GM12878 (cell line): ENCODE measurements at places on chromosomes 7 and 10.

- DNase-seq = no peak
Measured at GRCh38 chr7:140972344-140972743, 42.4 kb downstream of the MRPS33 start.

GRCh38 chr10:112899391-112900065 lies 50.5 kb upstream of the TCF7L2 start:
- DNase-seq = no peak

GRCh38 chr7:26574476-26574875 lies 282.8 kb downstream of the SNX10 start:
- DNase-seq = no peak

DNA sequence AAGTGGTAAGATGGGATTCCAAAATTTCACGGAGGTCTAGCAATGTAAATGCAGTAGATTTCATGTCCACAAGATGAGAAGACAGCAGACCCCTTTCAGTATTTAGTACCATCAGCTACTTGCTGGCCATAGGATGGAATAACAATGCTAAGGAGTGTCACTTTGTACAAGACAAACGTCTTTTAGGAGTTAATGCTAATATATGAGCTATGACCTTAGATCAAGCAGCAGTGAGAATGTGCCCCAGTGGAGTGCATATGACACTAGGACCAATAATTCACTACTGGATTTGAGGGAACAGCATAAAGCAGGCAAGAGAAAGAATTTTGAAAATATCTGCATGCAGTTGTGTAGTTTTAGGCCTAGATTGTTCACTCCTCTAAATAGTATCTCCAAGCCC lies 182.8 kb upstream of the ZNF804B start:
- DNase-seq = no peak

- DNase-seq = no peak
Measured at GRCh38 chr7:100016215-100016901, 962 bp downstream of the ZKSCAN1 start.

DNA sequence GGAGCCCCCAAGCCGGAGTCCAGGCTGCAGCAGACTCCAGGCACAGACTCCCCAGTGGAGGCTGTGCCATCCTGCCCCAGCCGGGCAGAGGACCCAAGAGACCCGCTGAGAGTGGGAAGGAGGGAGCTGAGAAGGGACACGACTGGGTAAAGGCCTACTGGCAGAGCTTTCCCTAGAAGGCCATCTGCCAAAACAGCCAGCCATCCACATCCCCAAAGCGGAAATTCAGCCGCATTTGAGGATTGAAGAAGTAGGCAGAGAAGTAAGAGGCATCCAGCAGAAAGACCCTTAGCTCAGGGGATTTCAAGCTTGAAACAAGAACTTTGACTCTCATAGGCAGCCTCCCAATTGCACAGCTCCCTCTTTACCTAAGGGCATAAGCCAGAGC lies 857 bp downstream of the CPXM2 start:
- DNase-seq = no peak

- DNase-seq = peak; percentile 3
Measured at GRCh38 chr7:85041605-85042216, 145.1 kb downstream of the SEMA3D start.

DNA sequence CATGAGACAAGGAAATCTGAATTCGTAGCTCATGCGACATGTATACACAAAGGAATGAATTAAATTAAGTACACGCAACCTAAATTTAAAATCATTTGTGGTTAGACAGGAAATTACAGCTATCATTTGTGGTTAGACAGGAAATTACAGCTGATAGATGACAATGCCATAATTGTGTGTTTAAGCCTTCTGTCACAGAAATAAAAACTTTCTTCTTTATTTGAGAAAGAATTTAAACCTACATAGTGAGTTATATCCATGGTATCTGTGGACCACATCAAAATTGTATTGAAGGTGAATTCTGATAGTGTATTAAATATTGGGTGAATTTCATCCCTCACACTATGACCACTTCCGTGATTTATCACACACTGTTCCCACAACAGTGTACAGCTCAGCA lies 362.9 kb downstream of the MAGI2 start:
- no peak for DNase-seq

GRCh38 chr7:66758950-66759628 lies 18.6 kb downstream of the RABGEF1 start:
- no peak for DNase-seq

DNA sequence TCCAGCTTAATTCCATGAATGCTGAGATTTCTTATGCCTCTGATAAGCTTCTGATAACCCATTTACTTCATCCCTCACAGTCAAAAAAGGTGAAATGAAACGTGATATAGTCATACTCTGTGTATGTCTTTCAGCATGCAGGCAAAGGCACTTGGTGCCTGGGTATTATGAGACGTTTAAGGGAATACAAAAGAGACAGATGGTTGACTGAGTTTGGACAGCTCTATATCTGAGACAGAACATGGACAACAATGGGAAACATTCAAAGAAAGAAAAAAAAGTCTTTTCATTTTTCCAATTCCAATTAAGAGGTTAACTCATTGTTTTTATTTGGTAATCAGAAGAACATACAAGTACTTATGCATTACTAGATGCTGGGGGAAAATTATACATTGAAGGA lies 96.2 kb downstream of the PPP1R17 start:
- DNase-seq = no peak

DNA sequence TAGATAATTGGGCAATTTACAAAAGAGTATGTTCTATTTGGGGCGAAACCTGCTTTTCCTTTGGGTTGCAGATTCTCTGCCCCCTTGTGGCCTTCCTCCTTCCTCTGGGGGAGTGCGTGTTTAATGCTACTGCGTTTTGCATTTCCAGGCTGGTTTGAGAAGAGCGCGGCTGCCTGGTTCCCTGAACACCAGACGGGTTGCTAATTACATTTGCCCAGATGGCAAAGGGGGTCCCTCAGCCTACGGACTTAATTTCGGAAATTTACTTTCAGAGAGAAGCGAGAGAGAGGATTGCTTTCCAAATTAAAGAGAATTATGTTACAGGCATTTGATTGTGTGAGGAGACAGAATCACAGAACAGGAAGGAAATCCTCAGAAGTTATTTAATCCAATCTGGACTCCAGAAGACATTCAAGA lies 91.9 kb upstream of the JAZF1 start:
- DNase-seq = no peak

GRCh38 chr7:158676171-158676840 lies 28.3 kb downstream of the NCAPG2 start:
- DNase-seq = no peak

GRCh38 chr7:17041324-17041723 lies 159.5 kb upstream of the AGR3 start:
- no peak for DNase-seq

DNA sequence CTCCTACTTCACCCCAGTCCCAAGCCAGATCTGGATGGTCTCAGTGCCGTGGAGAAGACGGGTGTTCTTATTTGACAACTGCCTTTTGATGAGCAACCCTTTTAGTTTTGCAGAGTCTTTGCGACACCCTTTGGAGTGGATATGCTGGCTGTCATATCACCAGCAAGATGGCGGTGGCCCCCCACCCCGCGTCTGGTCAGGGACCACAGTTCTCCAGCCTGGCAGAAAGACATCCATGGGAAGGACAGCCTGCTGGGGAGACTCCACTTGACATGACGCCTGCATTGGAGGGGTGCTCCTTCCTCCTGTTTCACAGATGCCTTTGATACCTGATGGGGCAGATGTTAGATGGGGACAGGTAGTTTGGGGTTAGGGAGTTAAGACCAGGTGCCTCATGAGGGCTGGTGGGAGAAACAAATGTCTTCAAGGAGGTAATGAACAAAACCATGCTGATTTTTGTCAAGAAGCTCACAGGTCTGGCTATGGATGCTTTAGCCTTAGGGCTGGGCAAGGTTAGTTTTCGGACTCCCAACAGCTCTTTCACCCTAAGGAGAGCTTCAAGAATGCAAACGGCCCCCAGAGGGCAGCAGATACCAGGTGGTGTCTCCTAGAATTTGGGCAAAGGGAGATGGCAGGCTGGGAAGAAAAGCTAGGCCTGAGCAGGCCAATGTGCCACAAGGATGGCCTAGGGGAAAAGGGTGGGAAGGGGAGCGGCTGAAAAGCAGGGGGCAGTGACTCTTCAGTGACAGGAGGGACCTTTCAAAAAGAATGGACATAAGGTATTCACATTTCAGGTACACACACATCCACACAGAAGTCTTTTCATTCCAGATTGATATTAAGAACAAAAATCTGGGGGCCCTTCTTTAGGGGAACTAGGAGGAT lies 95.2 kb downstream of the CLEC2L start:
- DNase-seq = no peak

GRCh38 chr7:24476227-24476626 lies 97.0 kb upstream of the PALS2 start:
- no peak for DNase-seq

GRCh38 chr10:17647326-17647725 lies 3.4 kb downstream of the STAM start:
- no peak for DNase-seq

DNA sequence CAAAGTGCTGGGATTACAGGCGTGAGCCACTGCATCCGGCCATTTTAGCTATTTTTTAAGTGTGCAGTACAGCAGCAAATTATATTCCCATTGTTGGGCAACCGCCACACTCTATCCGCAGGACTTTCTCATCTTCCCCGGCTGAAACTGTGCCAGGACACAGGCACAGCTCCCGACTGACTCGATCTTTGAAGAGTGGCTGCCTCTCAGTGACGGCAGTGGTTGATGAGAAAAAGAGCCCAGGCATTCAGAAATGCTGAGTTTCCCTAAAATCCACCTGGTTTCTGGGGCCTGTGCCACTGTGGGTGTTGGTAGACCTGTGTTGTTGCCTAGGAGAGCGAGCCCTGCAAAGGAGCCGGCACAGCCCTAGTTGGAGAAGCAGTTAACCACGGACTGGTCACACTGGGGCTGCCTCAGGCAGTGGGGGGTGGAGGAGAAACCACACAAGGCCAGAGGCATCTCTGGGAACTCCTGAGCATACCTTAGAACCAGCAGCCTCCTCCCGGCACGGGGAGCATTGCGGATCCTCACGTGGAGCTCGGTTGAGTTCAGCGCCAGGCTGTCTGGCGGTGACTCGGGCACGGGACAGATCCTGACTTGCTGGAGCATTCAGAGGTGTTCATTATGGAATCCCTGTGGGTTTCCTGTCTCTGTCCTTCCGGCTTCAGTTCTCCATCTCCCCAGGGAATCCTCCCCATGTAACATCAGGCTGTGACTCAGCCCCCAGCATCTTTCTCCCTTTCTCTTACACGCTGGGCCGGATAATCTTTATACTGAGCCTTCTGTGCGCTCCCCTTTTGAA lies 16.2 kb downstream of the PFKFB3 start:
- DNase-seq = no peak

DNA sequence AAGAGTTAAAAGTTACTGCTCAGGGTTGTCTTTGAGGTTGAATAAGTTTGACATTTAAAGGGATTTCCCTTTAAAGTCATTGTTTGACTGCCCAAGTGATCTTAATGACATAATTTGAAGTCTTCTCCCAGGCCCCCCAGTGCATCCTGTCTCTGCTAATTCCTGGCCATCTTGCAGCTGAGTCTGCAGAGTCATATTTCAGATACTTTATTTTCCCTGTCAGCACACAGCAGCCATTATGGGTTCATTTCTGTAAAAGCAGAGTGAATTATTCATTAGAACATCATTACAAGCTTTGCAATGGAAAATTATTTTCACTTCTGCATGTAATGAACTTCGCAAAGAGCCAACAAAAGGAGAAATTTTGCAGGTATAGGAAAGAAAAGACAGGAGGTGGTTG lies 536.6 kb downstream of the GALNT17 start:
- DNase-seq = no peak

GRCh38 chr10:11509036-11509435 lies 102.4 kb downstream of the USP6NL start:
- DNase-seq = no peak

- DNase-seq = no peak
Measured at GRCh38 chr7:82335927-82336326, 107.7 kb downstream of the CACNA2D1 start.

- peak; percentile 75 for DNase-seq
Measured at GRCh38 chr7:139118805-139119485, 9.4 kb upstream of the ZC3HAV1 start.

GRCh38 chr7:7977774-7978173 lies 9.2 kb downstream of the GLCCI1 start:
- no peak for DNase-seq

DNA sequence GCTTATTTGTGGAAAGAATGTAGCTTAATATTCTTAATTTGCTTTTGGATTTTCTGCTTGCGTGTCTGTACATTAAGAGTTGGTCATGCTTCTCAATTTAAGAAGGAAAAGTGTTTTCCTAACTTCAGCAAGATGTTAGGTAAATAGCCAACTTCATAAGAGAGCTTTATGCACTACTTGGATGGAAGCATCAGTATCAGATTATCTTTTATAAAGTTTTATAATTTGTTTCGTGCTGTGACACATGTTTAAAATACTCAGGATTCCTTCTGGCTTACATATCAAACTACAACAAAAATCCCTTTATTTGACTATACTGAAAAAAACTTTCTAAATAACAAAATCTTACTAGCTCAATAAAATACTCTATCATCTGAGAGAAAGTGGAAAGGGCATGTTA lies 34.8 kb upstream of the AGR2 start:
- no peak for DNase-seq

GRCh38 chr7:121385800-121386179 lies 10.3 kb downstream of the FAM3C start:
- DNase-seq = peak; percentile 76
